ENCODE measurements at places on chromosomes 7 and 10. TPM values are rescaled to one million over a fixed set of nuclear protein-coding genes. Genes with fewer than 3 reads are reported as not detected.

GRCh38 chr10:49627038-49627437 is 13.2 kb downstream of the CHAT start:
- DNase-seq = no peak

DNA sequence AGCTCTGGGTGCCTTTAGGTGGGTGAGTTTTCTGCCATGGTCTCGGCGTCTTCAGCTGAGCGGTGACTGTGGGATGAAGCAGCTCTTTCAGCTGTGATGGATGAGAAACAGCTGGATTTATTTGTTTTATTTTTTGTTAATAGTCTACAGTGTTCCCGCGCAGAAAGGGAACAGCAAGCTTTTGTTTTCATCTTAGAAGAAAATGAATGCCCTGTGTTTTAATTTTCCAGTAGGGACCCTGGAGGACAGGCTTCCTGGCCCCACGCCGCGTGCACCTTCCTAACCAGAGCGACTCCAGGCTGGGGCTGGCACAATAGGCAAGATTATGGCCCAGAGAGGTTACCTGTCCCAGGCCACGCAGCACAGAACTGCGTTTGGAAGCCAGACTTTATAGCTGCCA is 57.6 kb downstream of the GTF2IRD1 start:
- no peak for DNase-seq

DNA sequence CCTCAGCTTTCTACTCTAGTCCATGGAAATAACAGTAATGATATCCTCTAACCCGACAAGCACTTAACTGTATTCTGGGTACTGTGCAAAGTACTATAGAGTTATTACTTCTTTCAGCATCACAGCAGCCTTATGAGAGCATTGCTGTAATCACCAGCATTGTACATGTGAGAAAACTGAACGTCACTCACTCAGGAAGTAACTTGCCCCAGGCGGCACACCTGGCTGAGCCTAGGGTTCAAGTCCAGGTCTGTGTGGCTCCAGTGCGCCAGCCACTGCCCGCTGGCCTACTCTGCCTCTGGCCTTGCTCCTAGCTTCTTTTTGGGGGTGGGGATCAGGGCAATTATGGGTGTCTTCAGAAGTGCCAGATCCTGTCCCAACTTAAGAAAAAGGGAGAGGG is 50.5 kb downstream of the ZMIZ1 start:
- no peak for DNase-seq

- no peak for DNase-seq
These were observed 1.5 kb downstream of the NOC3L start for GRCh38 chr10:94361171-94361794.

GRCh38 chr7:155198901-155199845 is 98.5 kb upstream of the INSIG1 start:
- DNase-seq = peak; percentile 81

GRCh38 chr7:18706670-18707069 is 211.1 kb downstream of the HDAC9 start:
- no peak for DNase-seq

GRCh38 chr10:614139-614711 is 75.2 kb downstream of the DIP2C start:
- DNase-seq = no peak

Gene CHCHD2
- not detected for total RNA-seq

Gene CYP3A7
- not detected for total RNA-seq

Gene SEPTIN7
- total RNA-seq = 330 TPM

Gene RNLS
- 9.2 TPM for total RNA-seq

Gene PDE1C
- 14.9 TPM for total RNA-seq

Gene MMRN2
- total RNA-seq = 0.27 TPM

All from astrocyte (in vitro differentiated cells and primary cell).